Foreskin keratinocyte (primary cell): ENCODE measurements at places on chromosomes 6 and 20. TPM values are rescaled to one million over a fixed set of nuclear protein-coding genes. Genes with fewer than 3 reads are reported as not detected.

DNA sequence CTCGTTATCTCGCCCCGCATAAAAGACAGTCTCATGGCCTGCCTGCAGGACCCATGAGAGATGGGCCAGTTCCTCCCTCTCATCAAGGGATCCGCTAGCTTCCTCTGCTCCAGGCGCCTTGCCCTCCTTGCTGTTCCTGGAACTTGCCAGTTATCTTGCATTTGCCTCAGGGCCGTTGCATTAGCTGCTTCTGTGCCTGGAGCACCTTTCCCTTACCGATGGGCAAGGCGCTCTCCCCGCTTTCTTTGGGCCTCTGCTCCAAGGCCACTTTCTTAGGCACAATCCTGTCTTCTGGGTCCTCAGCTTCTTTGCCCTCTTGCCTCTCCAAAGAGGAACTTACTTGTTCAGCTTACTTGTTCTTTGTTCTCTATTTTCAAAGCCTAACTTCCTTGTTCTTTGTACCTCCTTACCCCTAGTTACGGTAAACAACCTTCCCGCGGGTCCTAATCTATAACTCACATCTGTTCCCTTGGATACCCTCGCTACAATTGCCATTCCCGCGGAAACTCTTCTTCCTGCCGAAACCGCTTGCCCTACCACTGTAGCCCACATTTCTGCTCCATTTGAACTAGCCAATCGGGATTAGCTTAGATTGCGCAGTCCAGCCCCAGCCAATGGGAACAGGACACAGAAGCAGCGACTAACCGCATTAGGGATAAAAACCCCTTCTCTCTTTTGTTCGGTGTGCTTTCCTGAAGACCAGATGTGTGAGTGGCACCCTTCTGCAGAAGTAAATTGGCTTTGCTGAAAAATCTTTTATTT is 887 bp upstream of the NSFL1C start:
- DNase-seq: no peak

- no peak for DNase-seq
Observed at GRCh38 chr6:25180630-25181349, 98.4 kb upstream of the CARMIL1 start.

- no peak for DNase-seq
Observed at GRCh38 chr6:156980515-156980914, 203.3 kb downstream of the ARID1B start.

GRCh38 chr6:126625019-126625418 is 285.1 kb downstream of the CENPW start:
- DNase-seq: peak; percentile 4

GRCh38 chr20:16517946-16518783 is 55.1 kb downstream of the KIF16B start:
- peak; percentile 35 for DNase-seq

BMP7 gene
- total RNA-seq: not detected in 2 replicates

COL11A2 gene
- 0.07 and 0.18 TPM in 2 replicates for total RNA-seq

PDSS2 gene
- 12.0 and 13.1 TPM in 2 replicates for total RNA-seq
